Hematopoietic multipotent progenitor cell treated with erythropoietin and hydrocortisone succinate and interleukin-3 and kit ligand, for 4 days (in vitro differentiated cells): ENCODE measurements at places on chromosomes 7 and 10.

DNA sequence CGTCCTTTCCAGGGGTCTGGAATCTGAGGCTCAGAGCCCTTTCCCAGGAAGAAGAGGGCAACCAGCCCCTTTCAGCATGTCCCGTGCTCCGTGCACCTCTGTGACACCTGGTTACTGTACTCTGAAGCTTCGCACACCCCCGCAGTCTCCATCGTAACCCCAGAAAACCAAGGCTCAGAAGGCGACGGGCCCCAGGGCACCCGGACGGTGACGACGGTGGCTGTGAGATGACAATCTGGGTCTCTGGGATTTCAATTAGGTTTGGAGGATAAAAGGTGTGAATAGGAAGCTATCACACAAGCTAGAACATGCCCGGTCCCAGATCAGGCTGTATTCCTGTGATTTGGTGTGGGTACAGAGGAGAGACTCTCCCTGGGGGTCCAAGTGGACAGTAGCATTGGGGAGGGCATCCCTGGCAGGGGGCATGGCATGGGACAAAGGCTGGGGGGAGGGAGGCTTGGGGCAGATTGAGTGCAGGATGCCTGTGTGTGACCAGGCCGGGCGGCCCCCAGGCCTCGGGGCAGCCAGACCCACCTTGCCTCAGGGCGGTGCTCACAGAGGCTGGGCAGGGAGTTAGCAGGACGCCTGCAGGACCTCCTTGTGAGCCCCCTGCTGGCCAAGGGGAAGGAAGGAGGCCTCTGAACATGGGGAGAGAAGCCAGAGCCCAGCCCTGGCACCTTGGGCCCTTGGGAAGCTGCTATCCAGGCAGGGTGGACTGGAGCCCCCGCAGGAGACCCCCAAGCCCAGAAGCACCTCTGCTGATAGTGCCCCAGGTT, 23.4 kb upstream of the PSMG3 start:
- DNase-seq, result peak; percentile 54

- no peak for DNase-seq
Measured at GRCh38 chr7:128177768-128178550, 63.1 kb upstream of the LEP start.

DNA sequence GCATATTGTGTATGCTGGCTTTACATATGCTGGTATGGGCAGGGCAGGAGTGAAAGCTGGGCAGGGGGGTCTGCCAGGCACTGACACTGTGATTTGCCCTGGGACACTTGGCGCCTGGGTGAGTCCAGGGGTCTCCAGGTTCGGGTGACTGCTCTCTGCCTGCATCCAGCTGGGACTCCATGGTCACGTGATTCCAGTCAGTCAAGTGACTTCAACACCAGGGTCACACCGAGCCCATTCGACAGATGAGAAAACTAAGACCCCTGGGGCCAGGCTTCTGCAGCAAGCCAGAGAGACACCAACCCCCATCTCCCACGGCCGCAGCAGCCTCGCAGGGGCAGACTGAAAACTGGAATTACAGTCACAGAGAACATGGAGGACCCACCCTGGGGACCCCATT, 30.0 kb downstream of the MMD2 start:
- no peak for DNase-seq

- DNase-seq, result peak; percentile 30
Measured at GRCh38 chr7:27316311-27316710, 73.7 kb downstream of the EVX1 start.

DNA sequence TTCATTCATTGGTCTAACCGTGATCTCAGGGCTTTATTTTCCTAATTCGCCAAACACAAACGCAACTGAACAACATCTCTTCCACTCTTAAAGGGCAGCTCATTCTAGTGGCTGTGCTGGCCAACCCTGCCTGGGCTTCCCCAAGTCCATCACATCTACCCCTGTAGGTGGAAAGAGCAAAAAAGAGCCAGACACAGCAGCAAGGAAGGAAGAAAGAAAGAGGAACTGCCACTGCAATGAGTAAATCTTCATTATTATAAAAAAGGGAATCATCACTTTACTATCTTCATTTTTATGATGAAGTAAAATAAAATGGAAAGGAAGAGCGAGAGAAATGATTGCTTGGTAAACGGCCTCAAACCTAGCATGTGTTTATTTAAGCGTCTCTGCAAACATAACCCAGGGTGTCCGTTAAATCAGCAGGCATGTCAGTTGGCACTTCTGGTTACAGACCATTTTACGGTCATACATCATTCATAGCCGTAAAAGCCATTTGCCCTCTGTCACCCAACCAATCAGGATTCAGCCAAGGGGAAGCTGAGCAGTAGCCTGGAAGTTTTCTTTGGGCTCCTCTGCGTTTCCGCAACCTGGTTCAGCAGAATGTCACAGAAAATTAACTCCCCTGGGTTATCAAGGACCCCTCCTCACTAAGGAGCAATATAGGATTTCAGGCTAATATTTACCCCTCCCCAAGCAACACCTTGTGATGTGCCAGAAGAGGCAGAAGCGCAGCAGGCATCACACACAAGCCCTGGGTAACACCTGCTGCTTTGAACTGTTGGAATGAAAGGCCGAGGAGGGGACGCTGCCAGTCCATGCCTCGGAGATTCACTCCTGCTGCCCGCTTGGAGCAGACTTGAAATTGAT, 234.0 kb downstream of the SNX10 start:
- peak; percentile 38 for DNase-seq

DNA sequence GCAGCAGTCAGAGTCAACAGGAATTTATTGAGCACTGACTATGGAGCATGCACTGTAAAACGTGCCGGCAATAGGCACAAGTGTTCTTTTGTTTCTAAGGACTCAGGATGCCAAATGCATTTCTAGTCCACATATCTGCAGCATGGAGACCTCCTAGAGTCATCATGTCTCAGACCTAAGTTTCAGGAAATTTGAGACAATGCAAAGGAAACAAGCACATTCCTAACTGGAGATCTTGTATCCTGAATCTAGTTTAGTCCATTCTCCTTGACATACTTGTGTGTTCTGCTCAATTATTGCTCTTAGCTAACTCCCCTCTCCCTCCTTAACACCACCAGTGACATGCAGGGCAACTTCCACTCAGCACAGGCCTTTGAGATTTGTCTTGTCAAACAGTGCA, 173.2 kb downstream of the ZNF438 start:
- no peak for DNase-seq

GRCh38 chr10:74738985-74739567, 87.3 kb upstream of the KAT6B start:
- peak; percentile 94 for DNase-seq

- DNase-seq, result no peak
Measured at GRCh38 chr7:45156516-45157272, 897 bp upstream of the RAMP3 start.

DNA sequence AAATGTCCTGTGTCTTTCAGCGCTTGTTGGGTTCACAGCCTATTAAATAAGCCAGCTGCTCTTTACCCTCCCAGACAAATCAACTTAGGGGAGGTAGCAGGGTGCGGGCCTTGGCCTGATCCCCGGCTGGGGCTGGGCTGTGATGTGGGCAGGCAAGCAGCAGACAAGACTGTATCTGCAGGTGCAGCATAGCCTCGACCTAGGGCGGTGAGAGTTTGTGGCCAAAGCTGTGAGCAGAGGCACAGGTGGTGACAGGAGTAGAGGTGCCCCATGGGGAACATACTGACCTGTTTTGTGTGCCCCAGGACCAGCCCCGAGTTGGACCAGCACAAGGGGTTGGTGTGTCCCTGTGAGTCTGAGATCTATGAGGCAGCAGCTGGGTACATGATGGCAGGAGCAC, 885.4 kb downstream of the ZNF37A start:
- DNase-seq, result no peak

- no peak for DNase-seq
Measured at GRCh38 chr10:58104351-58104751, 163.3 kb downstream of the IPMK start.

GRCh38 chr7:25444991-25445390, 216.7 kb upstream of the NPVF start:
- DNase-seq, result no peak

GRCh38 chr10:118913825-118914224, 115.7 kb upstream of the NANOS1 start:
- no peak for DNase-seq
